DND-41 (cell line): ENCODE measurements at places on chromosomes 6 and 20.
A peak's percentile ranks its signal among the peaks of the same experiment; 100 is the strongest.

DNA sequence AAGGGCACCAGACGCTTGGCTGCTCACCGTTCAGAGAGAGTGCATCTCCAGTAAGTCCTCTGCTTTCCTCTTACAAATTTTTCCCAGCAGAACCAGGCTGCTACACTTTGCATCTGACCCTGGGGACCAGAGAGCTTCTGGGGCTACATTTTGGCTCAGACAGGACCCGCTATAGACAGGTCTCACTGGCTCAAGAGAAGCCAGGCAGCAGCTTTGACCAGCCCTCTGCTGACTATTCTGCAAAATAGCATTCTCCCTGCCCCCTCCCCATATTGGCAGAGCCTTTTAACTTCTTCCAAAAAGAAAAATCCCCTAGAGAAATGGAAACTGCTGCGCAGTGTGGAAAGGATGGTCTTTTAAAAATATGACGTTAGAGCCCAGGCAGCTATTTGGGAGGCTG is 37.2 kb downstream of the CPXM1 start:
- H3K27ac ChIP-seq = no peak overlapping the region
- no peak for DNase-seq
- H3K4me3 ChIP-seq = no peak overlapping the region
- H3K27me3 ChIP-seq = peaks cover 16% of the 10 kb centered on the region

- H3K27ac ChIP-seq = no peak overlapping the region
- H3K4me3 ChIP-seq = no peak overlapping the region
- H3K4me1 ChIP-seq = no peaks in the 10 kb centered on the region
- DNase-seq = no peak
- no peaks in the 10 kb centered on the region for H3K27me3 ChIP-seq
- H3K36me3 ChIP-seq = no peaks in the 10 kb centered on the region
Measured at GRCh38 chr20:52132337-52132736, 59.2 kb downstream of the ZFP64 start.

GRCh38 chr20:51995551-51995951 is 193.2 kb upstream of the SALL4 start:
- no peaks in the 10 kb centered on the region for H3K4me1 ChIP-seq
- no peak for DNase-seq
- no peak overlapping the region for H3K4me3 ChIP-seq
- no peaks in the 10 kb centered on the region for H3K36me3 ChIP-seq
- no peaks in the 10 kb centered on the region for H3K27me3 ChIP-seq

DNA sequence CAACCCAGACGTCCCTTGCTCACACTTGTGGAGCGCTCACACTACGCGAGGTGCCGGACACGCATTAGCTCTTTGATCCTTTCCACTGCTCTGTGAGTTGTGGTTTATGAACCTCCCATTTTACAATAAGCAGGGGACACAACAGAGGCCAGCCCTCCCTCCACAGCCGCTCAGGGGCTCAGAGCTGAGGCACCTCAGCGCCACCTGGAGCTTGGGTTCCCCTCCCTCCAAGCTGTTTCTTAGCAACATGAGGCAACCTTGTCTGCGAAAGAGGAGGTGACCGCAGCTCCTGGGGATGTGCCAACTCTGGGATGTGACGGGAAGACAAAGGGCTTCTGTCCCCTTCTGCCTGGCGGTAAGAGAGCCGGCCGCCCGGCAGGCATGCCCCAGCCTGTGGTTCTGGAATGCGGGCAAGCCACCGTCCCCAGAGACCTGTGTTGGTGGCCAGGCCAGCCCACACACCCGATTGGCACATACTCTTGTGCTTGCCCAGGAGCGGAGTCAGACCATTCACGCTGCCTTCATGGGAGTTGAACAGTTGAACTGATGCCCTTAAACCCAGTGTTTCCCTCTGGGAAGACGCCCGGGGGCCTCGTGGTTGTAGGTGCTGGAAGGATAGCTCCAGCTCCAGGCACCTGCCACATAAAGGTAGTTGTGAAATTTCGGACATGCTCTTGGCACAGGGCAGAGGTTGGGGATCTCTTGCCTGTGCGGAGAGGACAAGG is 44.5 kb downstream of the RBM38 start:
- H3K4me3 ChIP-seq = no peak overlapping the region
- DNase-seq = peak; percentile 41
- no peak overlapping the region for H3K27ac ChIP-seq
- H3K27me3 ChIP-seq = peaks cover 25% of the 10 kb centered on the region
- H3K36me3 ChIP-seq = no peaks in the 10 kb centered on the region
- peaks cover 14% of the 10 kb centered on the region for H3K4me1 ChIP-seq

DNA sequence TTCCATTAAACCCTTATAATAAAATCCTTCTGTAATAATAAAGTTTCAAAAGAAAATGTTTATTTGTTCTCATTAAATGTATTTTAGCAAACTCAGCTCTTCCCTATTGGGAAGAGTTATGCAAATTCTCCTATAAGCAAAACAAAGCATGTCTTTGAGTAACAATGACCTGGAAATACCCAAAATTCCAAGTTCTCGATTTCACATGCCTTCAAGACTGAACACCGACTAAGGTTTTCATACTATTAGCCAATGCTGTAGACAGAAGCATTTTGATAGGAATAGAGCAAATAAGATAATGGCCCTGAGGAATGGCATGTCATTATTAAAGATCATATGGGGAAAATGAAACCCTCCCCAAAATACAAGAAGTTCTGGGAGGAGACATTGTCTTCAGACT is 3.8 kb downstream of the IL17A start:
- H3K4me3 ChIP-seq = no peak overlapping the region
- no peaks in the 10 kb centered on the region for H3K27me3 ChIP-seq
- no peaks in the 10 kb centered on the region for H3K36me3 ChIP-seq
- no peak for DNase-seq
- H3K4me1 ChIP-seq = no peaks in the 10 kb centered on the region

- no peaks in the 10 kb centered on the region for H3K4me1 ChIP-seq
- H3K36me3 ChIP-seq = no peaks in the 10 kb centered on the region
- H3K4me3 ChIP-seq = no peak overlapping the region
- H3K27ac ChIP-seq = no peak overlapping the region
- no peak for DNase-seq
Measured at GRCh38 chr6:53603386-53604116, 58.6 kb upstream of the GCLC start.

GRCh38 chr20:47239719-47240067 is 116.8 kb downstream of the ZMYND8 start:
- peaks cover 87% of the 10 kb centered on the region for H3K36me3 ChIP-seq
- no peak overlapping the region for H3K4me3 ChIP-seq
- no peak for DNase-seq
- H3K27ac ChIP-seq = no peak overlapping the region
- no peaks in the 10 kb centered on the region for H3K4me1 ChIP-seq

DNA sequence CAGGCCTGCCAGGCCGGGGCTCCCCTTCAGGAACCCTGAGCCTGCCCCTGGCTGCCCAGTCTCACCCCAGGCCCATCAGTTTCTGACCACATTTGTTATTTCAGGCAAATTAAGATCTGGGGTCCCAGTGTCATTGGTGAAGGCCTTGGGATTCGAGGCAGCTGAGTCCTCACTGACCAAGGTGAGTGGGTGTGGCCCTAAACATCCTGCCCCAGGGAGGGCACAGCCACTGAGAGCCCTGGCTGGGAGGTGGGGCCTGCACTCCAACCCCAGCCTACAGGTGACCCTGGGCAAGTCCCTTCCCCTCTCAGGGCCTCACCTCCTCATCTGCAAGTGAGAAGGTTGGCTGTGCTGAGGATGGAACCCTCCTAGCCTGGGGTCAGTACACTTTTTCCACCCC is 23.8 kb downstream of the BPIFB1 start:
- H3K27me3 ChIP-seq = peaks cover 8% of the 10 kb centered on the region
- no peak overlapping the region for H3K27ac ChIP-seq
- DNase-seq = no peak
- no peaks in the 10 kb centered on the region for H3K36me3 ChIP-seq
- H3K4me3 ChIP-seq = no peak overlapping the region

DNA sequence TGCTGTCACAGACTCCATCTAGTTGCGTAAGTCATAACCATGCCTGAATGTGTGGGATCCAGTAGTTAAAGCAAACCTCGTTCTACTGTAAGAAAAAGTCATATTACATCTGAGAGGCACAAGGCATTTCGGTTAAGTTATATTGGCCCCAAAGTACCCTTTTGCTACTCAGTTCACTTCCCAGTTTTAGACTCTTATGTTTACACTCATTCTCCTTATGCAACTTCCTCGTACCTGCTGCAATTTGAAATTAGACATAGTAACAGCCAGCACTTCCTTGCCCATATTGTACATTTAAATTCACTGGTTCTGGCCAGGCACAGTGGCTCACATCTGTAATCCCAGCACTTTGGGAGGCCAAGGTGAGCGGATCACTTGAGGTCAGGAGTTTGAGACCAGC is 37.0 kb downstream of the PEX7 start:
- H3K36me3 ChIP-seq = 0 out of 2 replicates have a peak, but pooled peaks cover 3% of the 10 kb centered on the region
- H3K4me1 ChIP-seq = no peaks in the 10 kb centered on the region
- no peak overlapping the region for H3K27ac ChIP-seq

DNA sequence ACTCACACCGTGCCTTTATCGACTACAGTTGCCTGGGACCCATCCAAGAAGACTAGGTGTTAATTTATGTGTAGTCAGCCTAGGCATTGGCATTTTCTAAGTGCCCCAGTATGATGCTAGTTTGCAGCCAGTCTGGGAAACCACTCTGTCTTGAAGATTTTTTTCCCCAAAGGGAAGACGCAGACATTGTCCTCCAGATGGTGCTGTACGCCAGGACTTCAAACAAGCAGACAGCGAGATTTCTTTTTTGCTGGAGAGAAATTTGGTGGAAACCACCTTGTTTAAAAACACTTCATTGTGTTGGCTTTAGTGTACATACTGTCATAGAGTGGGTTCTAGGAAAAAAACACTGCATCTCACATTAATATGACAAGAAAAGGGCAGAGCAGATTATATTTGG is 30.0 kb downstream of the ALDH5A1 start:
- DNase-seq = peak; percentile 34
- H3K27ac ChIP-seq = no peak overlapping the region
- peaks cover 18% of the 10 kb centered on the region for H3K4me1 ChIP-seq
- H3K36me3 ChIP-seq = peaks cover 14% of the 10 kb centered on the region; the same call in 1 of the 2 replicates
- H3K4me3 ChIP-seq = no peak overlapping the region

DNA sequence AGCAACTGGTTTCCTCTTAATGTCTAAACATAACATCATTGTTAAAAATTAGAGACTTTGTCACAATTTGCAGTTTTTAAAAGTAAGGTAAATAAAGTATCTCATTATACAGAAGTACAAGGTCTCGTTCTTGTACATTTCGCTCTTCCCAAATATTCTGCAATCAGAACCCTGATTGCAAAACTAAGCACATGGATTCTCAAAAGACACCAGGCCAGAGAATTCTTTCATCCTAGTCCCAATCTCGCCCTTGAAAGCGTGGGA is 355 bp upstream of the AKAP7 start:
- peak overlapping the region; percentile 64 for H3K4me3 ChIP-seq
- no peak for DNase-seq
- peaks cover 23% of the 10 kb centered on the region for H3K4me1 ChIP-seq
- H3K27me3 ChIP-seq = no peaks in the 10 kb centered on the region
- H3K36me3 ChIP-seq = no peaks in the 10 kb centered on the region

DNA sequence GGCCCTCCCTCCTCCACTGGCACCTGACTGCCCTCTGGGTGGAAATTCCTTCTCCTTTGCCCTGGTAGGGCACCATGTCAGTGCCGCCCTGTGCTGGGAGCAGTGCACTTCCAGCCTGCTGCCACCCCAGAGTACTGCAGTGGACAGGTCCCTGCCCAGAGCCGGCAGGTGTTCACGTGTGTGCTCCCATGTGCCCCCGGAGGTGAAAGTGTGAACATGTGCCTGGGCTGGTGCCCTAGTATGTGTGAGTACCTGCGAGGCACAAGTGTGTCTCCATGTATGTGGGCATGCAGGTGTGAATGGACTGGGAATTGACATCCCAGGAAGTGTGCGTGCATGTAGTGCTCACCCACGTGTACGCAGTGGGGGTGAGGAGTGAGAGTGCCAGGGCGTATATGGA is 29.4 kb downstream of the SDCBP2 start:
- H3K27me3 ChIP-seq = no peaks in the 10 kb centered on the region
- no peaks in the 10 kb centered on the region for H3K36me3 ChIP-seq
- no peak overlapping the region for H3K27ac ChIP-seq

GRCh38 chr20:7926767-7927166 is 13.5 kb downstream of the HAO1 start:
- H3K4me3 ChIP-seq = no peak overlapping the region
- no peak overlapping the region for H3K27ac ChIP-seq
- no peak for DNase-seq

DNA sequence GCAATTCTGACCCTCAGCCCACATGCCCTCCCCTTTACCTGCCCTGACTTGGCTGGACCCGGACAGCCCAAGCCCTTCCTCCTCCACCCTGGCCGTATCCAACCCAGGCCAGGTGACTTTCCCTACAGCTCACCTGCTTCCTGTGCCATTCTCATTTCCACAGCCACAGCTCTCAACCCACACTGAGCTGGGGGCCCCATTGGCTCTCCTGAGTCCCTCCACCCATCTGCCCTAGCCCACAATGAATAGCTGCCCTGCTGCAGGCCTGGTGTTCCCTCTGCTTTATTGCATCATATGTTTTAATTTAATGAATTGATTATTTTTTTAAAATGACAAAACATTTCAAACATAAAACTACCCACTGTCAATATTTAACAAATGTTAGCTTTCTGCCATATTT is 118.5 kb upstream of the BACH2 start:
- no peak overlapping the region for H3K4me3 ChIP-seq
- no peaks in the 10 kb centered on the region for H3K27me3 ChIP-seq
- peaks cover 35% of the 10 kb centered on the region for H3K4me1 ChIP-seq
- peak overlapping the region; percentile 50 for H3K27ac ChIP-seq
- no peaks in the 10 kb centered on the region for H3K36me3 ChIP-seq

DNA sequence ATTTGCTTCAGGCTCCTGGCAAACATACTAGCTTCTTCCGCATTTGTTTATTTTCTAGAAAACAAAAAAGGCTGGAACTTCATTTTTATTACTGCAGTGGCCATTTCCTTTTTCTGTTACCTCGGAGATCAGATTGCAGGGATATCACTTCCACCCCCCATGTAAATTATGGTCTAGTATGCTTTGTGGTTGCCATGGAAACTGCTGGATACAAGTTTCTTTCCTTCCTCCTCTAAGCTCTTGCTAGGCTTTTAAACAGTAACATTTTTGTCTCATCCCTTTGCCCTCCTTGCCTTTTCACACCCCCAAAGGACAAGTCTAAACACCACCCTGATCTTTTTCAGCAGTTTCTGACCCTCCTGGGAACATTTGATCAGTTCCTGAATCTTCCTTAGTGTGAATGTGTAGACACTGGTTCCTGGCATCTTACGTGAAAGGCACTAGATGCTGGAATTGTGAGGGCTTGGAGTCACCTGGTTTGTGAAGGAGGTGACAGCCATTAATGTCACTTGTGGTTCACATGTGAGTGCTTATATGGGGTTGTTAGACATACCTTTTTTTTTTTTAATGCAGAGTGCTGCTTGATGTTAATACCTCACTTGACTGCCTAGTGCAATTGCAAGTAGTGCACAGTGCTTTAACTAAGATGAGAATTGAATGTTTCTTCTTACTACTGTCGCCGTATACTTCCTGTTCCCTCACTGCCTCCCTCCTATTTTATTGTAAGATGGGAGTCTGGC is 181.6 kb downstream of the JARID2 start:
- no peak overlapping the region for H3K4me3 ChIP-seq
- H3K4me1 ChIP-seq = peaks cover 14% of the 10 kb centered on the region

GRCh38 chr6:5752391-5752680 is 254.4 kb downstream of the NRN1 start:
- DNase-seq = no peak
- no peaks in the 10 kb centered on the region; the same call in 1 of the 2 replicates for H3K36me3 ChIP-seq
- no peaks in the 10 kb centered on the region for H3K4me1 ChIP-seq

- peaks cover 36% of the 10 kb centered on the region for H3K27me3 ChIP-seq
- DNase-seq = no peak
- H3K4me3 ChIP-seq = no peak overlapping the region
- no peaks in the 10 kb centered on the region for H3K36me3 ChIP-seq
- no peaks in the 10 kb centered on the region for H3K4me1 ChIP-seq
- no peak overlapping the region for H3K27ac ChIP-seq
Measured at GRCh38 chr20:53149890-53150205, 177.7 kb downstream of the TSHZ2 start.
